ENCODE measurements at places on chromosomes 2 and 18. TPM values are rescaled to one million over a fixed set of nuclear protein-coding genes. Genes with fewer than 3 reads are reported as not detected.

- DNase-seq, result peak; percentile 25
Measured at GRCh38 chr2:26298638-26299393, 47.1 kb upstream of the SELENOI start.

Gene ANTXR1
- total RNA-seq, result 0.40 TPM

GRCh38 chr2:201984800-201985525, 48.7 kb upstream of the FZD7 start:
- no peak for DNase-seq

Gene SLC19A3
- total RNA-seq, result not detected

DNA sequence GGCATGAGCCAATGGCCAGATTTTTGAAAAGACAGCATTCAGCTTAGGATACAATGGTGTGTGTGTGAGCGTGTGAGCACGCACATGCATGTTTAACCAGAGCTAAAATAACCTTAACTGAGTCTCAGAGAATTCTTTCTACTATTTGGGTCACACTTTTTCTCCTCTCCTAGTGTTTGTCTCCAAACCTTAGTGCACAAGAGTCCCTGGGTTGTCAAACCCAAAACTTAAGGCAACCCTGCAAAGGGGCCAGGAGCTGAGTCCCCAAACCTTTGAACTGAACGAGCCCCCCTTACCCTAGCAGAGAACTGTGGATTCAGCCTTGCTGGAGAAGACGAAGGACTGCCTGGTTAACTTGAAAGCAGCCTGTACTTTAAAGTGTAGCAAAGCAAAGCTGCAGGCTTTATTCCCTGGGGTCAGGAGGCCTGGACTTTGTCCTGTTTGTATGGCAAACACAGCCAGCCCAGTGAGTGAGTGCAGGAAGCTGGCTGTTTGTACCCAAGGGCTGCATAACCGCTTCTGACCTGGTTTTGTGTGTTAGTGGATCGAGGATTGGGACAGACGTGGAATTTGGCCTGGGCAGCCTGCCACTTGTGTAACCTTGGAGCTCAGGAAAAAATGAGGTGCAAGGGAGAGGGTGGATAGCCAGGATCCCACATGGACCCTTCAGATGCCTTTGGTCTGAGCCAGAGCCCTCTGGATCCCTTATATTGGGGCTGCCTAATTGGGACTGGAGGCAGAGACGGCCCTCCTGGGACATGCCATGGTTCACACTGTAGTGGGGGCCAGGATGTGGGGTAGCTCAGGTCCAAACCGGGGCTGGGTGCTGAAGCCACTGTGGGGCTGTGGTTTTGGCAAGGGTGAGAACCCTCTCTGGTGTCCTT, 6.4 kb upstream of the PSMD1 start:
- DNase-seq, result no peak

DNA sequence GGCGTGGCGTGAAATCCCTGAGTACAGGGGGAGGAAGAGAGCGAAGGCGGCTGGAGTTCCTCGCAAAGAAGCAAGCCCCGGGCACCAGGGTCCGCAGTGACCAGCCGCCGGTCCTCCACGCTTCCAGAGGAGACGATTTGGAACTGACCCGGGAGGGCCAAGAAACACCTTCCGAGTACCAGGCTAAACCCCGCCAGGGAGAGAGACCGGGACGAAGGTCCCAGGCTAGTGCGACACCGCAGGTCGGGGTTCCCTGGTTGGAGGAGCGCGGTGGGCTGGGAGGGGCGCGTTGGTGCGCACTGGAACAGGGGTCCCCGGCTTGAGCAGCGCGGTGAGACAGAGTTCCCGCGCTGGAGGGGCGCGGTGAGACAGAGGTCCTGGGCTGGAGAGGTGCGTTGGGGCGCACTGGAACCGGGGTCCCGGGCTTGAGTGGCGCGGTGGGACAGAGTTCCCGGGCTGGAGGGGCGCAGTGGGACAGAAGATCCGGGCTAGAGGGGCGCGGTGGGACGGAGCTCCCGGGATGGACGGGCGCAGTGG, 901 bp downstream of the WDFY1 start:
- DNase-seq, result peak; percentile 23
